ENCODE measurements at places on chromosomes 4 and X.

- no peak for DNase-seq
Observed at GRCh38 chr4:184688447-184688846, 38.9 kb downstream of the PRIMPOL start.

- no peak for DNase-seq
Observed at GRCh38 chr4:79049840-79050540, 110.8 kb upstream of the PAQR3 start.

DNA sequence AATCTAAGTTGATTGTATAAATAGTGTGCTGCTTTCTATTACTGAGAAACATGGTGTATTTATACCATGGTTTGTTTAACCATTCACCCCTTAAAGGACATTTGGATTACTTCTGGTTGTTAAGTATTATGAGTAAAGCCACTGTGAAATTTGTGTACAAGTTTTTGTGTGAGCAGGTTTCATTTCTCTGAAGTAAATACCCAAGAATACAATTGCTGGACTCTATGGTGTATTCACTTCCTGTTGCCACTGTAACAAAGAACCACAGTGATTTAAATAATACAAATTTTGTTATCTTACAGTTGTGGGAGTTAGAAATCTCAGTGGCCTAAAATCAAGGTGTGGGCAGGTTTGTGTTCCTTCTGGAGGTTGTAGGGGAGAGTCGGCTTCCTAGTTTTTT, 869.6 kb downstream of the CCSER1 start:
- no peak for DNase-seq

GRCh38 chr4:153142700-153143438, 61.4 kb upstream of the TRIM2 start:
- no peak for DNase-seq

- no peak for DNase-seq
Observed at GRCh38 chr4:56197387-56197786, 189.9 kb downstream of the AASDH start.

DNA sequence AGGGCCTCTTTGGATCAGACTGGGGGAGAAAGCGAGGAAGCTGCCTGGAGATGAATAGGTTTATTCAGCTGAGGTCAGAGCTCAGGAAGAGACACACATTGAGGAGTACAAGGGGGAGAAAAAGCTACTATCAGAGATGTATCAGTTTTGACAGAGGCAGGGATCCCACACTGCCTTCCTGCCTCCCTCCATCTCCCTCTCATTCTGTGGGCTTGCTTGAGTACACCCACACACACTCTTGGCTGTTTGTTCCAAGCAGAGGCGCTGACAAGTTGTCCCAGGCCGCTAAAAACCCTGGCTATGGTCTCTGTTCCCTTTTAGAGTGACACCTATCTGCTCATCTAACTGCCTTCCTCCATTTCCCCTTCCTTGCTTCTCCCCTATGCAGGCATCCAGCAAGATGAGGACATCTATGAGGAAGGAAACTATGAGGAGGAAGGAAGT, 5.2 kb downstream of the TSPYL2 start:
- no peak for DNase-seq

DNA sequence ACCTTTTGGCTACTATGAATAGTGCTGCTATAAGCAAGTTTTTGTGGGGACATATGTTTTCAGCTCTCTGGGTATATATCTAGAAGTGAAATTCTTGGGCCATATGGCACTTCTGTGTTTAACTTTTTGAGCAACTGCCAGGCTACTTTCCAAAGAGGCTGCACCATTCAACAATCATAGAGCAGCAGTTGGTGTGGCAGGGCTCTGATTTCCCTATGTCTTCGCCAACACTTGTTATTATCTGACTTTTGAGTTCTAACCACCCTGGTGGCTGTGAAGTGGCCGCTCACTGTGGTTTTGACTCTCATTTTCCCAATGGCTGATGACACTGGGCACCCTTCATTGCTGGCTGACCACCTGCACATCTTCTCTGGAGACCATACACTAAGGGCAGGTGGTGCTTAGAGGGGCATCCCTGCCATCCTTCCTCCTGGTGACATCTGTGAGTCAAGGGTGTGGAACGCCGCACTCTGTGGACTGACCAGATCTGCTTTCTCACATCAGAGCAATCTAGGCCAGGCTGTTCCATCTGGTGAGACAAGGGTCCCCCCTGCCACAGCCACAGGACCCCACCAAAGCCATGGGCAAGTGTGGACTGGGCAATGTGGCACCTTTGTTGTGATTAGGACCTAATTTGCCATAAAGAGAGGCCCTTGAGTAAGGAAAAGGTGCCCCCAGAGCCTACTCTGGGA, 49.6 kb downstream of the ZFYVE28 start:
- no peak for DNase-seq
